ENCODE measurements at places on chromosomes 13 and 19.

DNA sequence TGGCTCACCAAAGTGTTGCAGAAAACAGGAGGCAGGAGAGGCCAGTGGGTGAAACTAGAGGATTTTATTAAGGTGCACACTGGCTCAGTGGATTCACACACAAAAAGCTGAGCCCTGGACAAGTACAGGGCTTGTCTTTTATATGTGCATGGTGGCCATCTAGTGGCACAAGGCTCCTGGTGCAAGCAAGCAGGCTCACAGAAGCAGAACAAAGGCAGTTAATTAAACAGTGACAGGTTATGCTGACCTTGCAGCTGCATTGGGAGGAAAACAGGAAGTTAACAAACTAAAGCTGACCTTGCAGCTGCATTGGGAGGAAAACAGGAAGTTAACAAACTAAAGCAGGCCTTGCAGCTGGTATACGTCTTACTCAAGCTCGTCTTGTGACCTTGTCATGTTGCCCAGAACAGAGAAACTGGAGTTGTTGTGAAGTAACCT lies 65.3 kb upstream of the ZNF681 start:
- DNase-seq = peak; percentile 6

- no peak for DNase-seq
These were observed 85.4 kb downstream of the ANKRD10 start for GRCh38 chr13:110829486-110829885.

DNA sequence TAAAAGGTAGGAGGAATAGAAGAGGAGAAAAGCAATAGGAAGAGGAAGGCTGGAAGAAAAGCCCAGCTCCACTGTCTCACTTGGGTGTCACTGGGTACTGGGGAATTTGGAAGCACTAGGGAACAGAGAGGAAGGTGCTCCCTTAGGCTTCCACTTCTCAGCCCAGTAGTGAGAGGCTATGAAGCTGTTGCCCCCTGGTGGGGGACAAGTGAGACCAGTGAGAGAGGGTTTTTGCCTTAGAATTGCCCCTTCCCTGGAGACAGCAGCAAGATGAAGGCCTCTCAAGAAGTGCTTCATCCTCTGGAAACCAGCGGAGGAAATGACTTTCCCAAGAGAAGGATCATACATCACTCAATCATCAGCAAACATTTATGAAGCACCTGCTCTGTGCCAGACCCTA lies 4.7 kb upstream of the ZNF606 start:
- DNase-seq = no peak

- DNase-seq = no peak
These were observed 22.0 kb downstream of the MBNL2 start for GRCh38 chr13:97243915-97244781.

- no peak for DNase-seq
These were observed 7.2 kb upstream of the LILRB3 start for GRCh38 chr19:54230031-54230430.

DNA sequence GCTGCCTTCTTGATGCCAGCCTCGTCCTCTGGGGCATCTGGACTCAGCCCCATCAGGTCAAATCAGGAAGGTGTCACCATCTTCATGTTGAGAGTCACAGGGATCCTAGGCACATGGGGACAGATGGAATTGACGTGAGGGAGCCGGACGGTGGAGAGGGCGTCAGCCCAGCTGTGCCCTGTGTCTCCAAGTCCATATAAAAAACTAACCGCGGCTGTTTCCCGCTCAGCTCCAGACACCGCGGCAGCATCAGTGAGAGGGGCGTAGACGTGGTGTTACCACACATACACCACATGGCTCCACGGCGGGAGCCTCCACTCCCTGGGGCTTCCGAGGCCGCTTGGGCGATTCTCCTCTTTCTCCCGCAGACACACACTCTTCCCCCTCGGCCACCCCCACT lies 5.6 kb upstream of the PRR36 start:
- DNase-seq = no peak

- DNase-seq = no peak
These were observed 661.0 kb upstream of the MIR17HG start for GRCh38 chr13:90686442-90686841.

GRCh38 chr13:74040200-74040599 lies 94.0 kb downstream of the KLF12 start:
- DNase-seq = no peak

GRCh38 chr13:66262330-66262729 lies 967.8 kb downstream of the PCDH9 start:
- DNase-seq = no peak

DNA sequence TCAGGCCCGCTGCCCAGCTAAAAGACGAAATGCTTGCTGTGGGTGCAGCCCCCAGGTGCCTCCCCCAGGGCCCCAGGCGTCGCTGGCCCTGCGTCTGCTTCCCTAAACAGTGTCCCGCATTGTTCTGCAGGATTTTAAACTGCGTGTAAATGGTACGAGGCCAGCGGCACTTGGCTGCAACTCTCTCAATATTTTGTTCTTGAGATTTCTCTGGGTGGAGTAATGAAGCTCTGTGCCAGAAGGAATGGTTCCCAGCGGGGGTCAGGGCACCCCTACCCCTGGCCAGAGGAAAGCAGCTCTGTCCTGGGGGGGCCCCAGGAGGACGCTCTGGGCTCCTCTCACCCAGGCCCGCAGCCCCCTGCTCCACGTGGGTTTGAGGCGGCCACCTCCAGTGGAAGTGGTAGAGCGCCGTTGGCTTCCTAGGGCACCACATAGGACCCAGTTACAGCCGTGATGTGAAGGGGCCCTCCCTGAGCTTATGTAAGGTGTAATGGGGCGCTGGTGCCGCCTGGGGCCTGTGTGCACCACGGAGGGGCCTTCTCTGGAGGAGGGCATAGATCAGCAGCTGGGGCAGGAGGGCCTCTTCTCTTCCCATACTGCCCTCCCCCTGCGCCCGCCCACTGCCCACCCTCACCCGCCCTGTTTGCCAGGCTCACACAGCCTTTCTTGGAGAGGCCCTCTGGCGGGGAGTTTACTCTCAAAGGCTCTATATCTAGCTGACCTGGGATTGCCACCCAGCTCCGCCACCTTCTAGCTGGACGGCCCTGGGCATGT lies 19.8 kb downstream of the PAK4 start:
- no peak for DNase-seq

DNA sequence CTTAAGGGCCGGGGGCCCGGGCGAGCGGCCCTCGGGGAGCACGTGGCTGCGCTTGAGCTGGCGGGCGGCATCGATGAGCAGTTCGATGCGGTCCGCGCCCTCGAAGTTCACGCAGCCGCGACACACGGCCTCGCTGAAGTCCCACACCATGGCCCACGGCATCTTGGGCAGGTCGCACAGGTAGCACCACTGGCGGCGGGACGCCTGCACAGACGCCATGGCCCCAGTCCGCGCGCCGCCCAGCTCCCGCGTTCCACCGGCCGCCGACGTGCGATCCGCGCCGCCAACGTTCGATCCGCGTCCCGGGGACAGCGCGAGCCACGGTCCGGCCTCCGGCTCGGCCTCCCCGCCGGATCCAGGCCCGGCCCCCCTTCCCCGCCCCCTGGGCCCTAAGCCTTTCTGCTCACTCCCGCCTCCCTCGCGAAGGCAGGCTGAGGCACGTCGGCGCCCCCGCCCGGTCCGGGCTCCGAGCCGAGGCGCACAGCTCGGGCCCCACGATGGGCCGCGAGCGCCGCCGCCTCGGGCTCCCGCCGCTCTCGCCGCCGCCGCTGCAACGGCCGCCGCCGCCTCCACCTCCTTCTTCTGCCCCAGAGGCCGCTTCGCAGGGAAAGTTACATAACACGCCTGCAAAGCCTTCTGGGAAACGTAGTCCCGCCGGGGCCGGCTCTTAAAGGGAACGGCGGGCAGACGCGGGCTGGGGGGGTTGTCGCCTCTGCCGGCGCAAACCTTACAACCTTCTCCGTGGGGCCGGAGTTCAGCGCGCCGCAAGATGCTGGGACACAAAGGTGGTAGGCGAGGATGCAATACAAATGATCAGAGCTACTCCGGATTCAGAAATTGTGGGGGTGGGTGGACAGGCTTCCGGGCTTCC lies at the start of gene IRF2BP1:
Gene IRF2BP1, minus strand, starts transcription at position 586 of the 871 bp plus-strand sequence. Its CDS starts 367 bp downstream, at position 219.
- peak; percentile 88 for DNase-seq

GRCh38 chr13:39312596-39312995 lies 274.3 kb downstream of the NHLRC3 start:
- no peak for DNase-seq

- no peak for DNase-seq
These were observed 868.9 kb upstream of the SLC10A2 start for GRCh38 chr13:103935117-103935516.

DNA sequence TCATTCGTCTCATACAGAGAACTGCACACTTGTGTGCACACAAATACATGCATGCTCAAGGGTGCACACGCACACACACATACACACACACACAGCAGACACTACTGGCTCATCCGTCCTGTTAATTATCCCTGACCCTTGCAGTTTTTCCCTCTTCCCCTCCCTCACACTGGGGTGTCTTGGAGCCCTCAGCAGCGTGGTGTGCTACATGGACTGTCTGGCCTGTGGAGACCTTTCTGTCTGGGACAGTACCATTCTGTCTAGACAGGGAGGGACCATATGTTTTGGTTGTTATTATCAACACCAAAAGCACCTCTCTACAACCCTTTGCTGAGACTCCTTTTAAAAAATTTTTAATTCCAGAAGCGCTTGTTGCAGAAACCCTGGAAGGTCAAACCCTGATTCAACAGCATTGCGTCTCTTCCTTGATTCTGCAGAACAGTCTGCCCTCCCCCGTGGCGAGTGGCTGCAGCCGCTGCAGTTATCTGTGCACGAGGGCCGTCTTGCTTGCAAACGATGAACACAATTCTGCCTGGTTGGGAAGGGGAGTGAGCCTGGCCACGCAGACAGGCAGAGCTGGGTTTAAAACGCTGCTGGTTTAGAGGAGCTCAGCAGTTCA lies 374.0 kb downstream of the IRS2 start:
- DNase-seq = no peak

All from CD4-positive, alpha-beta T cell (primary cell).